ENCODE measurements at places on chromosomes 7 and 10. TPM values are rescaled to one million over a fixed set of nuclear protein-coding genes. Genes with fewer than 3 reads are reported as not detected.

FAM25A gene
- total RNA-seq: not detected

GHRHR gene
- total RNA-seq: not detected

SLC39A12 gene
- total RNA-seq: not detected

POP7 gene
- total RNA-seq: 32.5 TPM

ZNHIT1 gene
- total RNA-seq: 46.1 TPM

CAV2 gene
- 56.6 TPM for total RNA-seq

LSM8 gene
- 21.4 TPM for total RNA-seq

KNDC1 gene
- total RNA-seq: 25.1 TPM

FRMD4A gene
- 41.2 TPM for total RNA-seq

Data from upper lobe of left lung (tissue), 6 donors.